SW 1271 (cell line): ENCODE measurements at places on chromosomes 5 and 9.

DNA sequence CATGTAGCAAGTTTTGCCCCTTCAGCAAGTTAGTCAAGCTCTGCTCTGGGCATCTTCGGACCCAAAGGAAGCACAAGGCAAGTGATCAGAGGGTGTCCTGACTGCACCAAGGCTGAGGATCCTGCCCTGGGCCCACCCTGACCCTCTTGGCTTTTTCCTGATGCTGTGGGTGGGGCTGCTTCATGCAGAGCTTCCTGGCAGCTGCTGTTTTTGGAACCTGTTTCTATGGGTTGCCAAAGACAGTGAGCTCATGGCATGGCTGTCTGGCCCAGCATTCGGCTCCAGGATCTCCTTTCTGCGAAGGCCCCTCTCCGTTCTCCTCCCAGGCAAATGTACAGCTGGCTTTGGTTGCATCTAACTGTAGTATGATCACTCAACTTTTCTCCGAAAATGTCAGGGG, 497.9 kb downstream of the ARHGEF28 start:
- no peak for DNase-seq

- no peak for DNase-seq
Observed at GRCh38 chr5:174326372-174326771, 280.9 kb downstream of the NSG2 start.

- no peak for DNase-seq
Observed at GRCh38 chr9:7173139-7173538, 415.4 kb downstream of the KDM4C start.

GRCh38 chr5:142979636-142980035, 209.5 kb downstream of the ARHGAP26 start:
- DNase-seq = no peak

- DNase-seq = no peak
Observed at GRCh38 chr5:124866355-124867136, 120.1 kb upstream of the ZNF608 start.

- DNase-seq = no peak
Observed at GRCh38 chr5:58849223-58849622, 266.3 kb downstream of the RAB3C start.

- DNase-seq = no peak
Observed at GRCh38 chr9:137892424-137893191, 15.0 kb downstream of the CACNA1B start.

DNA sequence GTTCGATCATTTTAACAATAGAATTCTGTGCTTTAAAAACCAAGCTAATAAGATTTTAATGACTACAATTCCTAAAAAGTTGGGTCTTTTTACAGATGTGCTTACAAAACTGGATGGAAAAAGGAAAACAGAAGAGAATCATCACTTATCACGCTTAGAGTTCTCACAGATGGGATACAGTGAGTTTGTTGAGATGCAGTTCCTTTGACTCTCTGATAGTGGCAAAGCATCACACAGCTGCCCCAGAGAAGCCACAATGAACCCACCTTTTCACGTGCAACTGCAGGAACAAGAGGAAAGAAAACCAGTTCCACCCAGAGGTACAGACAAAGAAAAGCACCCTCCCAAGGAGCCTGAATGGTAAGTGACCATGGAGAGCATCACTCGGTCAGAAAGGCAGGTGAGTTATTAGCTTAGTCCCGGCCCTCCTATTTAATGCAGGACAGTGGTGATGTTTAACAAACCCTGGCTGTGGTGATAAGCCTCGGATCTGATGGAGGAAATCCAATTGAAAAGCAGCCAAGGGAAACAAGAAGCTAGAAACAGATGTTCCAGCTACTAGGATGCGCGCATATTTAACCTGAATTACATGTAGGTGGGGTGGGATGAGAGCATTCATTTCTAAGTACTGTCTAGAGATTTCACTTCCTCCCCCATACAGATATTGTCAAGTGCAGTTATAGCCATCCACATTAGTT, 167.7 kb downstream of the TARS1 start:
- no peak for DNase-seq

DNA sequence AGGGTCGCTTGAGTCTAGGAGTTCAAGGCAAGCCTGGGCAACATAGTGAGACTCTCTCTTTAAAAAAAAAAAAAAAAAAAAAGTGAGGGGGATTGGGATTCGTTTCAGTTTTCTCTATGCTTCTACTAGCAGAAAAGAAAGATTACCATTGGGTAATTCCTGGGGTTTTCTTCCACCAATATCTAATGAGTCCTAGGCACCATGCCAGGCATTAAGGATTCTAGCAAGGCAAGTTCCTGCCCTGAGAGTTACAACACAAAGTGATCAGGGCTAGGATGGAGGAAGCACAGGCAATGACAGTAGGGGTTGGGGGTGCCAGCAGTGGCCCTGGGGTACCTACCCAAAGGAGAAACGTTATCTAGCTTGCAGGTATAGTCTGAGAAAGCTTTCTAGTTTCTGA, 90.8 kb downstream of the PCDH1 start:
- no peak for DNase-seq

GRCh38 chr9:16138561-16139491, 586.0 kb downstream of the CCDC171 start:
- no peak for DNase-seq

GRCh38 chr5:107470295-107470582, 200.5 kb downstream of the EFNA5 start:
- peak; percentile 80 for DNase-seq

DNA sequence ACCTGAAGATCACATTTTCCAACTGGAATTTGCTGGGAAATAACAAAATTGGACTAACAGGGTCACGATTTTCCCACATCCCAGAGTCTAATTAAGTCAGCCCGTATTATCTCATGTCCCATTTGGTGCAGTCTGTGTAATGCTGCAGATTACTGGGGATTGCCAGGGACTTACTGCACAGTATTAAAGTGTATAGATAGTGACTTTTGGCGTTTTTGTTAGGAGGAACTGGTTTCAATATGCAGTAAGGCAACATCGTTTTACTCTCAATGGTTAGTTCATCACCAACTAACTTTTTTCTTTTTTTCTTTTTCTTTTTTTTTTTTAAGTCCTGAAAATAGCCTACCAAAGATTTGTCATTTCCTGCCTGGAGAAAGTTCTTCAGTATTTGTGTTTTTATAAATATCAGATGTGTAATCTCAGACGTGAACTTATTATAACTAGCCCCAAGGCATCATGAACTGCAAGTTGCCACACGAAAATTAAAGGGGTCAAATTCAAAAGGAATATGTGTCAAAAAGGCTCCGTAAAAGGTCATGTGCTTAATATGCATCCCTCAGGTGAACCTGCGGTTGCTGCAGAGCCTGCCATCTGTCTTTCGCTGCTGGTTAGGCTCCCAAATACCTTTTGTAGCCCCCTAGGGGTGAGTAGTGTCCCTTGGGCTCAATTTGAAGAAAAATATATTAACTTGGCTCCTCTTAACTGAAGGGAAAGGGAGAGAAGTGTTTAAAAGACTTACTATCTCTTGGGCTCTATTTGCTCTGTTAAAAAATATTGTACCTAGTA, 176.7 kb upstream of the ADAMTSL1 start:
- DNase-seq = no peak
